ENCODE measurements at places on chromosomes 7 and 10.

GRCh38 chr10:7184660-7185366, 226.0 kb downstream of the SFMBT2 start:
- no peaks in the 10 kb centered on the region for H3K4me1 ChIP-seq
- no peak for DNase-seq
- no peaks in the 10 kb centered on the region for H3K36me3 ChIP-seq
- no peaks in the 10 kb centered on the region for H3K27me3 ChIP-seq
- peak overlapping the region; percentile 10 for H3K27ac ChIP-seq

DNA sequence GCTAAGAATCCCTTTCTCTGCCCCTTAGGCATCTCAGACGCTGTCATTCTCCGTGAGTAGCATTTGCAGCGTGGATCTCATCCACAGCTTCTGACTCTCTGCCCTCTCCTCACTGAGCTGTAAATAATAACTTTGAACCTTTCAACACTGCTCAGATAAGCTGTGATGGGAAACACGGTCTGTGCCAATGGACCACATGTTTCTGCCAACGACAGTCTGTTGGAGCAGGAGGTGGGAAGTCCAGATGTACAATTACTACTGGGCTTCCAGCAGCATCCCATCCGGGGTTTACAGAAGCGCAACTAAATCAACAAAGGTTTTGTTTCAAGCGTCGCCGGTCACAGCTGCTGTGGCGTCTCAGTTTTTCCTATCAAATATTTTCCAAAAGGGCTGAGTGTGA, 1110.6 kb downstream of the TYW1 start:
- no peaks in the 10 kb centered on the region for H3K36me3 ChIP-seq
- H3K27ac ChIP-seq: no peak overlapping the region
- no peaks in the 10 kb centered on the region for H3K4me1 ChIP-seq
- H3K4me3 ChIP-seq: no peak overlapping the region
- no peak for DNase-seq
- H3K27me3 ChIP-seq: no peaks in the 10 kb centered on the region

DNA sequence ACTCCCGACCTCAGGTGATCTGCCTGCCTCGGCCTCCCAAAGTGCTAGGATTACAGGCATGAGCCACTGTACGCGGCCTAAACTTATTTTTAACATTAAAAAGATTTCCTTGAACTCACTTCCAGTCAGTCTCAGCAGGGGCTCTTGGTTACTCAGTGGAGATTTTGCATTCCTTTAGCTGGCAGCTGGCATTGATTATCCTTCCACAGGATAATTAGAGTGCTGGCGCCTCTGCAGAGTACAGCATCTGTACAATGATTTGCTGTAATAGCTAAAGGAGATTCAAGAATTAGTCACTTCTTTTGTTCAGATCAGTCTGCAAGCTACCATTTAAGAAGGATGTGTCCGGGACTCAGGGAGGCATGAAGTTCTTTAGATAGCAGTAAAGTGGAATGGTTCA, 125.0 kb upstream of the NPY start:
- no peak overlapping the region for H3K4me3 ChIP-seq
- H3K27ac ChIP-seq: no peak overlapping the region
- no peaks in the 10 kb centered on the region for H3K36me3 ChIP-seq

DNA sequence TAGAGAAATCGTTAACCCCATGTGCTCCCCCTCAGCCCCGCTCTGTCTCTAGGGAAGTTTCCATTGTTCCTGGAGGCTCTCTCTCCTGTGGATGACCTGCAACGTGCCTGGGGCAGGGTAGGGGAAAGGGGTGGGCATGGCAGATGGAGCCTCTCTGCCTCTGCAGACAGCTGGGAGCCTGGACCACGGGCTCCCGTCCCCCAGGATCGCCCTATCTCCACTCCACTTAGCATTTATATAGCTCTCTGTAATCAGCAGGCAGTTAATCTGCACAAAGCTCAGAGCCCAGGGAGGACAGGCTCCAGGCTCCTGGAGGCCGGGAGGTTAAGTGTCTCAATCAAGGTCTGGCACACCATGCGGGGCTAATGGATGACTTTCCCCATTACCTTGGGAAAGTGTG, 369.7 kb downstream of the PLXNA4 start:
- no peaks in the 10 kb centered on the region for H3K36me3 ChIP-seq
- no peaks in the 10 kb centered on the region for H3K27me3 ChIP-seq
- no peaks in the 10 kb centered on the region for H3K4me1 ChIP-seq
- no peak overlapping the region for H3K27ac ChIP-seq
- no peak for DNase-seq

DNA sequence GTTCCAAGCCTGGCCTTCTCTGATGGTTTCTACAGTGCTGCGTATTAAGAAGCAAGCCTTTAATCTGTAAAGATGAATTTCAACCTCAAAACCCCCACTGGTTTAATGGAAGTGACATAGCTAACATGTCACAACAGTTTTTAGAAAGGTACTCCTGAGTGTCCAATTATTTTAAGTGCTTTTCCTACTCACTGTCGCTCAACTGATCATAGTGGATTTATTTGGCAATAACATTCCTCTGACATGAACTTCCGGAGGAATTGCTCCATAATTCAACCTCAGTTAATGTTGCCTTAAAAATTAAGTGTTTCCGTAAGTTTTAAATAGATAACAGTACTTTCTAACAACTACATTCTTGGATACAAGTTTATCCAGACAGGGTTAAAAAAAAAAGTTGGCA, 57.5 kb downstream of the AGMO start:
- H3K4me3 ChIP-seq: no peak overlapping the region
- no peak overlapping the region for H3K27ac ChIP-seq
- H3K36me3 ChIP-seq: no peaks in the 10 kb centered on the region
- no peak for DNase-seq

DNA sequence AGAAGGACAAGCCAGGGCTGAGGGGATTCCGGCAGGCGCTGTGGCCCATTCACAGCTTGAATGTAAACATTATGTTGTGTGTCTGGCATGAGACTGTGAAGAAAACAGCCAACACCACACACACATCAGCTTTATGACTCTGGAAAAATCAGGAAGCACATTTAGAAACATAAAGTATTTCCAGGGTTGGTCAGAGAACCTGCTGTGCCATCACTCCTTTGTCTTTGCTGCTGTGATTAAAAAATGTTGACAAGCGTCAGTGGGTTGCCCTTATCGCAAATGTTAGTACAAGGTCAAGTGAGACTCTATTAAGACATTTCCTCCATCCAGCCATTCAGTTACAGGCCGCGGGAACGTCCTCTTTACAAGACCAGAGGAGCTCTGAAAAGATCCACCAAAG, 95.4 kb downstream of the TAX1BP1 start:
- H3K36me3 ChIP-seq: no peaks in the 10 kb centered on the region
- no peak overlapping the region for H3K27ac ChIP-seq
- H3K4me1 ChIP-seq: no peaks in the 10 kb centered on the region
- no peaks in the 10 kb centered on the region for H3K27me3 ChIP-seq
- H3K4me3 ChIP-seq: no peak overlapping the region
- DNase-seq: no peak

DNA sequence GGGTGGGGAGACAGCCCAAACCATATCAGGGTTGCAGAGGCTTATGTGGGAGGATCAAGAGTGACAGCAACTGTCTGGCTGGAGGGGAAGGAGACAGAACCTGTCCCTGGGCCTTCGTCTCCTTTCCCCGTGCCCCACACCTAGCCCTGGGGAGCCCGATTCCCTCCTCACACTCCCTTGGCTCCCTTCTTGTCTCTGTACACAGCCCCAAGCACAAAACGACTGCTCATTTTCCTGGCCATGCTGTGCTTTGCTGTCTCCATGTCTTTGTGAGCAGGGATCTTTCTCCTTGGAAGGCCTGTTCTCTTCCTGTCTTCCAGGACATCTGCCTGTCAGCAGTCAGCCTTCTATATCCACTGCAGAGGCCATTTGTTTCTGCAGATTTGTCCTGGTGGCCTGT, 113.7 kb downstream of the INSYN2A start:
- no peaks in the 10 kb centered on the region for H3K36me3 ChIP-seq
- H3K27ac ChIP-seq: no peak overlapping the region
- no peaks in the 10 kb centered on the region for H3K27me3 ChIP-seq

DNA sequence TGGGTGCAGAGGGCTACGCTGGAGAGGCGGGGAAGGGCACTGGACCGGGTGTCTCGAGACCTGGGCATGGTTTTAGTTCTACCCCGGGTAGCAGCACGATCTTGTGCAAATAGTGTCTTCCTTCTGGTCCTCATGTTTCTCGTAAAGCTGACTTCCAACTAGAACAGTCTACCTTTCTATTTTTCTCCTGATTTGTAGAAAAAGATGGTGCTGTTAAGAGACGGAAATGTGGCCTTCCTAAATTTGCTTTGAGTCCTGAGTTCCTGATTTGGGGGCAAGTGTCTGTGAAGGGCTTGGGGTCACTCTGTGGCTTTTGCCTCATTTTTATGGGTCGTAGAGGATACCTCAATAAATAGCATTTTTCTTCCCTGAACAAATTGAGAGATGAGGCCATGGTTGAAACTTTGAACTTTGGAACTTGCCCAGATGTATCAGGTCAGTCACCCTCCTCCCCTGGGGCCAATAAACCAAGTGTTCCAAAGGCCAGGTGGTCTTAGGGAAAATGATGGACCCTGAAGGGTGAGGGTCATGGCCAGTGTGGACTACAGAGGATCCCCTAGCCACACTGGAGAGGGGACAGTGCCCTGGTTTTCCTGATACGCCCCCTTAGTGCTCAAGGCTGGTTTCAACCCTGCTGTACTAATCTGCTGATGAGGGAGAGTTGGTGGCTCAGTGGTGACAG, 45.2 kb downstream of the GRK5 start:
- no peak for DNase-seq
- H3K4me3 ChIP-seq: no peak overlapping the region
- no peaks in the 10 kb centered on the region for H3K36me3 ChIP-seq
- peak overlapping the region; percentile 64 for H3K27ac ChIP-seq
- H3K27me3 ChIP-seq: no peaks in the 10 kb centered on the region

- peak overlapping the region; percentile 82 for H3K4me3 ChIP-seq
- DNase-seq: no peak
- H3K27ac ChIP-seq: peak overlapping the region; percentile 91
- H3K27me3 ChIP-seq: no peaks in the 10 kb centered on the region
- no peaks in the 10 kb centered on the region for H3K36me3 ChIP-seq
Observed at GRCh38 chr10:119724593-119725516, 995 bp upstream of the INPP5F start.

DNA sequence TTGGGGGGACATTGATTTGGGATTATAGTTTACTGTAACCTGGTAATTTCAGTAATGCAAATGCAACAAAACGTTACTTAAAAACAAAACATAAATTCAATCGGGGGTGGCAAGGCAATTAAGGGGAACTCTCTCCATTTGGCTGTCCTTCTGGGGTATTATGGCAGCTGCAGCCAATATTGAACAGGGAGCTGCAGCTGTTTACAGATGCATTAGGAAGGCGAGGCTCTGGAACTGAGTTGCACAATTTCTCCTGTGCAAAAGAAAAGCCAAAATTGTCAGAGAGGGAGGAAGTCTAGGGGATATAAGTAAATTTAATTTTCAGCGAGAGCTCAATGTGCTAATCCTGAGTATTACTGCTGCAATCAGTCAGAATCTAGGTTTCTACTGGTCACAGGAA, 36.1 kb downstream of the NEUROD6 start:
- H3K4me3 ChIP-seq: no peak overlapping the region
- no peaks in the 10 kb centered on the region for H3K36me3 ChIP-seq
- no peaks in the 10 kb centered on the region for H3K27me3 ChIP-seq
- H3K4me1 ChIP-seq: no peaks in the 10 kb centered on the region
- H3K27ac ChIP-seq: no peak overlapping the region

GRCh38 chr10:72297281-72297804, 23.6 kb downstream of the DDIT4 start:
- no peaks in the 10 kb centered on the region for H3K27me3 ChIP-seq
- no peaks in the 10 kb centered on the region for H3K36me3 ChIP-seq
- H3K27ac ChIP-seq: peak overlapping the region; percentile 79
- DNase-seq: peak; percentile 48
- H3K4me1 ChIP-seq: peaks cover 5% of the 10 kb centered on the region

DNA sequence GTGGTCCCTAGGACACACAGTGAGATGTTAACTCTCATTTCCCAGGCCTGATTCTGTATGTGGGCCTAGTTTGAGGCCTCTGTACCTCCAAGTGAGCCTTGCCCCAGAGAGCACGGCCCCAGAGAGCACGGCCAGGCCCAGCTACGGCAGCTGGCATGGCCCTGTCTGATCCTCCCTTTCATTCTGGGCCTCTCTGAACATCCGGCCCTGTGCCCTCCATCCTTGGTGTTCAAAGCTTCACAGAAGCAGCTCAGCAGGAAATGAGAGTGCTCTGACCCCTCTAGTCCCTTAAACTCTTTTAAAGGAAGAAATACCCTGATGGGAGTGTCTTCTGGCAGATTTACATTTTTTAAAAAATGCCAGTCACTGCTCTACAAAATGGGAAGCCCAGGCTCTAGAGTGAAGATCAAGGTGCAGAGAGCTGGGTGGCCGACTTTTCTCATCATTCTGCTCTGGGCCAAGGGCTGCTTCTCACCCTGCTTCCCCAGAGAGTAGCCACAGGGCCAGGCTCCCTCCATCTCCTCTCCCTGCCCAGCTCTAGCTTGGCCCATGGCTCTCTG, 171.9 kb downstream of the RPS24 start:
- no peaks in the 10 kb centered on the region for H3K36me3 ChIP-seq
- no peak for DNase-seq
